ENCODE measurements at places on chromosomes 6 and 20.

DNA sequence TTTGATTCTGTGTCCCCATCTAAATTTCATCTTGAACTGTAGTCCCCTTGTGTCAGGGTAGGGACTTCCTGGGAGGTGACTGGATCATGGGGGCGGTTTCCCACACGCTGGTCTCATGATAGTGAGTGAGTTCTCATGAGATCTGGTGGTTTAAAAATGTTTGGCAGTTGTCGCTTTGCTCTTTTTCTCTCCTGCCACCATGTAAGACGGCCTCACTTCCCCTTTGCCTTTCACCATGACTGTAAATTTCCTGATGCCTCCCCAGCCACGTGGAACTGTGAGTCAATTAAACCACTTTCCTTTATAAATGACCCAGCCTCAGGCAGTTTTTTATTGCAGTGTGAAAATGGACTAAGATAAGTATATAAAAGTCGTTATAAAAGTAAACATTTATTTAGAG is 80.5 kb upstream of the SGK1 start:
- peak; percentile 10 for DNase-seq

DNA sequence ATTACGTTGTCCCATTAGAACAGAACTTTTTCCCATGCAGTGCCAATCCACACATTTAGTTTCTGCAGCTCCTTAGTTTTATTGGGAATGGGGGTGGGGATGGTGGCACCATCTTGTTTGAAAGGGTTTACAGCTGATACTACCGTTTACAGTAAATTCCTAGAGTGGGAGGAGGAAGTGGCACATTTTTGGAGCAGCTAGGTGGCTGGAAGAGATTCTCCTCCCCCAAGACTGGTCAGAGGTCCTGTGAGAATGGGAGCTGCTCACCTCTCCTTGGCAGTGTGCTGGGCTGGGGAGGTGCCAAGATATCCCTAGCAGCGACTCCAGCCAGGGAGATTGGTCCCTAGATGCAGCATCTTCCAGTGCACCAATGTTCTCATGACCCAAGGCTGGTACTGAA is 12.4 kb upstream of the CCN6 start:
- no peak for DNase-seq

DNA sequence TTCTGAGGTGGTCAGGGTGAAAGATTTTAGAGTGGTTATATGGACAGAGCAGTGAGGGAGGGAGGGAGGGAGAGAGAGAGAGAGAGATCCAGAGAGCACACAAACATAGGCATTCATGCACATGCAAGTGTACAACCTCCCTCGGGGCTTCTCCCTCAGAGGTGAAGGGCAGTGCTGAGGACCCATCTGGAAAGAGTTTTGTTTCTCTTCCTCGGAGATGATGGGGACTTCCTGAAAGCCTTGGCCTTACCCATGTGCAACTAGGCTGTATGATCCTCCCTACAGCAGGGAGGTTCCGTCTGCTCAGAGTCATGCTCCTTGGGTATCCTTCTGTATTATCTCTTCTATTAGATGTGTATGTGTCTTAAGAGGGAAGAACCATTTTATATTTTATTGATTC is 21.4 kb upstream of the TSPYL1 start:
- DNase-seq = no peak

DNA sequence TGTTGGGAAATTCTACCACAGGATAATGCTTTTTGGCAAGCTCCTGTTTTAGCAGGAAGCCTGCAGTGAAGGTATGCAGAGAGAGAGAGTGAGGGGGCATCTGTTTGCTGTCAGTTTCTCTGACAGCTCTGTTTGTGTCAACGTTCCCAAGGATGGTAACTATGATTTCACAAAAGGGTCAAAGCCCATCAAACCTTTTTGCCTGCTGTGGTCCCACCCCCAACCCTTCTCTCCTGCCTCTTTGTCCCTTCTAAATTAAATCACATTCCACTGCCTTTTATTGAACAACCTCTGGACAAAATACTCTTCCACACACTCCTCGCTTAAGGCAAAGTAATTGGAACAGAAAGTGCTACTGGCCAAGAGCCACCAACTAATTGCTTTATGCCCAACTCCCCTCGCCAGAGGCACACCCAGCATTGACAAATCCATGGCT is 128.3 kb downstream of the TSHZ2 start:
- DNase-seq = no peak

DNA sequence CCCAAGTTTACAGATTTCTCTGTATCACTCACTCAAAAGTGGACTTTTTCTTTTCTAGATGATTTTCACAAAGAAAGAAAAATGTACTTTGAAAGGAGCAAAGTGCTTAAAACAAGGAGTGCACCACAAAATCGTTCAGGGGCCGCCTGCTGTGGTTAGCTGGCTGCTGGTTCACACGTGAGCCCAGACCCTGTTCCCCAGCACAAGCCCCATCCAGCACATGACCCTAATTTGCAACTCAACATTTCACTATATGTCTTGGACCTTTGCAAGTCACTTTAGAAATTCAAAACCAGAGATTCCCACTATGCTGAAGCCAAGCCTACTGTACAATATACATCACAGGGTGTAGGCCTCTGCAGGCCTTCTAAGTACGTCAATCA is 95.5 kb upstream of the NHSL1 start:
- no peak for DNase-seq

- no peak for DNase-seq
Measured at GRCh38 chr6:90547991-90548390, 38.9 kb downstream of the MAP3K7 start.

DNA sequence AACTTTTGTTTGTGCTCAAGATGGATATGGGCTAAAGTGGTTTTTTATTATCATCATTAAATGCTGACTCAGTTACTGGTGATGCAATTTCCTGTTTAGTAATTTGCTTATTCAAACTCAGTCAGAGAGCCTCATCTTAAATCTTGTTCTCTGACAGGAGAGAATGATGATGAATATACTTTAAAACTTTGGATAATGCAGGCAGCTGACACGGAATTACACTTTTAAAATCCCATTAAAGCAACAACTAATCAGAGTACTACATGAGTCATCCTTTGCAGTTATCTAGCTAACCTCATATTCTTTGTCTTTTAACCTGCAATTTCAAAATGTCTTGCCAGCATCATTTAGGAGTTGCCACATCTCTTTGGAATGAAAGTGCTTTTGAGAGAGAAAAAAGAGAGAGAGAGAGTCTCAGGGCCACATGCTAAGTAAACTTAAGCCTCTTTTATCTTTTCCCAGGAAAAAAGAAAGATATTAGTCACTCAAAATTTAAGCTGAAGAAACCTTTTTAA is 9.2 kb upstream of the C6orf141 start:
- peak; percentile 27 for DNase-seq

DNA sequence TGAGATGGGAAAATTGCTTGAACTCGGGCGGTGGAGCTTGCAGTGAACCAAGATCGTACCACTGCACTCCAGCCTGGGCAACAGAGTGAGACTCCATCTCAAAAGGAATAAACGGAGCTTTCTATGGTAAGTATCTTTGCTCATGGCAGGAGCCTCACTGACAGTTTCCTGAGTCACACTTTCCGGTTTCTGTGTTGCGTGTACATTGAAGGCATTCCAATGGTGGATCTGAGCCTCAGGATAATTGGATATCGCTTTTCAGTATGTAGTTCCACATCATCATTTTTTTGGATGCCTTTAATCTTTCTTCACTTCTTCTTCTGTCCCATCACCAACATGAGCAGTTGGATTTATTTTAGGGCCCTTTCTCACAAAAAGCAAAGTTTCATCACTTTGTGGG is 28.6 kb upstream of the GTSF1L start:
- DNase-seq = no peak

GRCh38 chr6:45156075-45156474 is 172.1 kb upstream of the RUNX2 start:
- peak; percentile 69 for DNase-seq

DNA sequence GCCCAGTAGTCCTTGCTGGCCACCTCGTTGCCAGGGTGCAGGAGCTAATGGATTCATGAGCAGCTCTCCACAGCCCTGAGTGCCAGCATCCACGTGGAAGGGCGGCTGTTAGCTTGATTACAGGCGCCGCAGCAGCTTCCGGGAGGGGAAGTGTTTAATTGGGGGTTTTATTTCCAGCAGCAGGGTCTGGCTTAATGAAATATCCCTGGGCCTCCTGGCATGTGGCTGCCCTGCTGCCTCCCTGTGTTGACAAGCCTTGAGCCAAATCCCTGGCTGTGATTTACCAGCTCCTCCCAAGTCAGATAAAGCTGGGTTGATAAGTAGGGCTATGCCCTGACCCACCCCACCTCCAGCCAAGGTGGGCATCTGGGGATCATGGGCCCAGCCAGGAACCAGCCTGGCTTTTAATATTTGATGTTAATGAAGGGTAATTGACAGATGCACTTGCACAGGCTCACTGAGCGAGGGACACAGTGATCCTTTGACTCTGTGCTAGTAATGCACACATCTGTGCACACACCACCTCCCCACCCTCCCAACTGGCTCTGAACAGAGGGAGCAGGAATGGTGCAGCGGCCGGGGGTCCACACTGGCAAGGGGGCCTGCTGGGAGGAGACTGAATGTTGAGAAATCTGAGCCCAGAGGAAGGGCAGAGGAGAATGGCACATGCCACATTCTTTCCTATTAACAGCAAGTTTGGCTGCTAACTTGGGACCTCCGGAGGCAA is 13.6 kb downstream of the GLP1R start:
- DNase-seq = no peak

DNA sequence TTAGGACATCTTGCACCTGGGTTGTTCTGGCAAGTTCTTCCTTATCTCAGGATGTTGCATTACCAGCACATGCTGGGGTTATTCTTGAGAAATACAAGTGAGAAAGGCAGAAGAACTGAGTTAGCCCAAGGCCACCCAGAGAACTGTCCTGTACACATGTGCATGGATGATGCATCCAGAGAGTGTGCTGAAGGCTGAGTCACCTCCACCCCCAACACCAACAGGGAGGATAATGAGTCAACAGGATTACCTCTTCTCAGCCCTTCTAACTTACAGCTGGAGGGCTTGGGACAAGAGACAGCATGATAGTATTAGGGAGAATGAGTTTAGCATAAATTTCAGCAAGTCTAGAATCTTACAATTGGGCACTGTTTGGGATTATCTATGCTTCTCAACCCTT is 8.5 kb downstream of the SCGN start:
- peak; percentile 1 for DNase-seq

Data from hematopoietic multipotent progenitor cell treated with erythropoietin and hydrocortisone succinate and interleukin-3 and kit ligand, for 6 days (in vitro differentiated cells).